ENCODE measurements at places on chromosomes 3 and 15.

- no peak for DNase-seq
These were observed 348.0 kb upstream of the DPPA4 start for GRCh38 chr3:109685084-109686079.

GRCh38 chr3:171398343-171398742 lies 61.9 kb downstream of the TNIK start:
- DNase-seq, result no peak

DNA sequence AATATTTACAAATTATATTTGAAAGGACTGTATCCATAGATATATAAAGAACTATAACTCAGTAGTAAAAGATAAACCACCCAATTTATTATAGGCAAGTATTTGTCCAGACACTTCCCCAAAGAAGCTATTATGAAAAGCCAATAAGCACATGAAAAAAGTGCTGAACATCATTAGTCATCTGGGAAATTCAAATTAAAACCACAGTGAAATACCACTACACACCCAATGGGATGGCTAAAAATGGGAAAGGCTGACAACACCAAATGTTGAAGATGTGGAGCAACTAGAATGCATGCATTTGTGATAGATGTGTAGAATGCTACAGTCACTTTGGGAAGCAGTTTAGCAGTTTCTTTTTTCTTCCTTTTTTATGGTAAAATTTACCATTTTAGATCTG lies 147.0 kb downstream of the PDE8A start:
- no peak for DNase-seq

- DNase-seq, result no peak
These were observed 86.7 kb upstream of the SLC25A36 start for GRCh38 chr3:140854961-140855360.

DNA sequence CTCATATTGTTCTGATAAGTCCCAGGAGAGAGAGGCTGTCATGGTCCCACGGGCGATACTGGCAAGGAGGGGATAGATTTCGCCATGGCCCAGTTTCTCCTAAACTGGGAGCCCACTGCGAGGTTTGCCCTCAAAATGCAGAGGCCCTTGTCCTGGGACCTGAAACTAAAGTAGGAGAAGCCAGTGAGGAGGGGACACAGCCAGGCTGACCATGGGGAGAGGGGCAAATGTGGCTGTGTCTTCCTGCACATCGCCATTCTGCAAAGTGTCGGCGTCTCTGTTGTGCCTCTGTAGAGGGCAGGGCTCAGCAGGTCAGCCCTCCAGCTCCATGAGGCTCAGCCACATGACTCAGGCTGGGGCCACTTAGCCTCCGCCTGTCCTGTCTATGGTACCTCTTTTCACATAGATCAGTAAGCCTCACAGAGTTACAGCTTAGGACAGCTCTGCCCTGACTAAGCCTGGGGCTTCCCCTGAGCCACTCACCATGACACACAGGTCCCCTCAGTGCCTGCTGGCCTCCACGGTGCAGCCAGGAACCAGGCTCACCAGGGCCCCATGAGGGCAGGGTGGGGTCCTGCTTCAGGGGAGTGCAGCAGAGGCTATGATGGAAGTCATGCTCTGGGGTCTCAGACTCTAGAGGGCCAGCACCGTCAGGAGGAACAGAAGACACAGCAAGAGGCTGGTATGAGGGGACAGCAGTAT lies 28.6 kb upstream of the PLXNA1 start:
- no peak for DNase-seq

- peak; percentile 48 for DNase-seq
These were observed 24.6 kb upstream of the SACM1L start for GRCh38 chr3:45664578-45664977.

- DNase-seq, result no peak
These were observed 832.0 kb downstream of the OTOL1 start for GRCh38 chr3:162328649-162329048.

DNA sequence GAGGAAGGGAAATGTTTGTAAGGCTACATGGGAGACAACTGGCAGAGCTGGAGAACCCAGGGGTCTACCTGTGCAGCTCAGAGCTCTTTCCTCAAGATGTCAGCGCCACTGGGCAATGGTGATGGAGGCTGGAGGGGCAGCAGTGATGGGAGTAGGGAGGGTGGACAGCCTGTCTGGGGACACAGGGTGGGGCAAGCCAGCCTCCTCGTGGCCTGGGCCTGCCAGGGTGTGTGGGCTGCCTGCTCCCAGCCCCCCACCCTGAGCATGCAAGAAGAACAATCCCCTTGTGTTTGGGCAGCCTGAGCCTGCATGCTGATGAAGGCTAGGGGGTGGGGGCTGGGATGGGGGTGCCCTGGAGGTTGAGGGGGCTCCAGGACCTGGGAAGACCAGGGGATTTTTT lies 1.2 kb downstream of the PCBP4 start:
- no peak for DNase-seq

Measured in GM12891 (cell line).